ENCODE measurements at places on chromosomes 12 and 14.

- no peak for DNase-seq
Measured at GRCh38 chr12:3489057-3489456, 1.9 kb upstream of the PRMT8 start.

DNA sequence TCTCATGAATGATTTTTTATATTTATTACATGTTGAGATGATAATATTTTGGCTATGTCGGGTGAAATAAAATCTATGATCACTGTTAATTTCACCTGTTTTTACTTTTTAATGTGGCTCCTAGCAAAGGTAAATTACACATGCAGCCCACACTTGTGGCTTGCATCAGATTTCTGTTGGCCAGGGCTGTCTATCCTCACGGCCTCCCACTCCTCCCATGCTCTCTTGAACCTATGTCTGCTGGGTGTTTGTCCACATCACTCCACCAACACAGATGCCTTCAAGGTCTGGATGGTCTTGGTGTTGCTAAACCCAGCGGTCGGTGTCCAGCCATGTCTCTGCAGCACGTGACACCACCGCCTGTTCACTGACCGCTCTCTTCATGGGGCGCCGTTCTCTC lies 339.4 kb upstream of the FKBP4 start:
- DNase-seq: no peak

- no peak for DNase-seq
Measured at GRCh38 chr12:46366771-46367170, 5.8 kb downstream of the SLC38A2 start.

- DNase-seq: no peak
Measured at GRCh38 chr12:45742590-45742989, 13.1 kb downstream of the ARID2 start.

GRCh38 chr12:120688527-120689071 lies 1.6 kb downstream of the MLEC start:
- DNase-seq: no peak

- no peak for DNase-seq
Measured at GRCh38 chr12:96134200-96134599, 60.0 kb upstream of the ELK3 start.

DNA sequence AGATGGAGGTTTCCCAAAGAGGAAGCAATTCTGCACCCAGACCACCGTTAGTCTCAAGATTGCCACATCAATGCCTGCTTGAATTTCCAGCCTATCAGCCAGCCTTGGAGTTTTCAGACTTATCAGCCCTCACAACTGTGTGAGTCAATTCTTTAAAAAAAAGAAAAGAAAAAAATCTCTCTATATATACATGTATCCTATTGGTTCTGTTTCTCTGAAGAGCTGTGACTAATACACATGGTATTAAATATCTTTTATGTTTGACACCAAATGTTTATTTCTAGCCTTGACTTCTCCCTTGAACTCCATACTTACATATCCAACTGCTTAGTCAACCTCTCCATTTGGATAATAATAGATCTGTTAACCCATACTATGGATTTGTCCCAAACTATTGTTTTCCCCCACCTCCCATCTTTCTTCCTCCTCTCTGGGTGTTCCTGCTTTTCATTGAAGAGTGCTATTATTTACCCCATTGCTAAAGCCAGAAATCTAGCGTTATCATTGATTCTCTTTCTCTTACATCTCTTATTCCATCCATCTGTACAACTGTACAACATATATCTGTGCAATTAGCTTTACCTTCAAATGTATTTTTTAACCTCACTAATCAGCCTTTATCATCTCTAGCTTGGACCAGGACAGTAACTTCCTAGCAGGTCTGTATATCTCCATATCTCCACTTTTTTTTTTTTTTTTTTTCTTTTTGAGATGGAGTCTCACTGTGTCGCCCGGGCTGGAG lies 22.7 kb upstream of the EID3 start:
- DNase-seq: no peak

DNA sequence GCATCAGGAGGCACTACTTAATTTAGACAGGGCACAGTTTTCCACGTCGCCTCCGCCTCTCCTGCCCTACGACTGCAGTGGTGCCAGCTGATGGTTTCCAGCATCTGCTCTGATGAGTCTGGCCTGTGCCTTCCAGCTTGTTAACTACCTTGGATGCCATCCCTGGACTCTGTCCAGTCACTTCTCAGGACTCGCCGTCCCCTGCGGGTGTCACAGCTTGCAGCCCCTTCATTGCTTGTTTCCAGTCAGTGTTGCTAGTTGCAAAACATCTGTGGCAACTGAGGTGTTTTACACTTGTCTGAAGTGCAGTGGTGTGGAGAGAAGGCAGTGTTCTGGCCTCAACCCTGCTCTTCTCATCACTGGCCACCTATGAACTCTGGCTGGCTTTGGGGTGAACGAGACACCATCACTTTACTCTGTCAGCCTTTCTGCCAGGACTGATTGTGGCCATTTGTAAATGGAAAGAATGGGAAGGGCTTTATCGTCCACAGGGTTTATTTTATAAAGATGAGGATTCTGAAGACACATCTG lies 8.3 kb downstream of the ADGRD1 start:
- DNase-seq: no peak

DNA sequence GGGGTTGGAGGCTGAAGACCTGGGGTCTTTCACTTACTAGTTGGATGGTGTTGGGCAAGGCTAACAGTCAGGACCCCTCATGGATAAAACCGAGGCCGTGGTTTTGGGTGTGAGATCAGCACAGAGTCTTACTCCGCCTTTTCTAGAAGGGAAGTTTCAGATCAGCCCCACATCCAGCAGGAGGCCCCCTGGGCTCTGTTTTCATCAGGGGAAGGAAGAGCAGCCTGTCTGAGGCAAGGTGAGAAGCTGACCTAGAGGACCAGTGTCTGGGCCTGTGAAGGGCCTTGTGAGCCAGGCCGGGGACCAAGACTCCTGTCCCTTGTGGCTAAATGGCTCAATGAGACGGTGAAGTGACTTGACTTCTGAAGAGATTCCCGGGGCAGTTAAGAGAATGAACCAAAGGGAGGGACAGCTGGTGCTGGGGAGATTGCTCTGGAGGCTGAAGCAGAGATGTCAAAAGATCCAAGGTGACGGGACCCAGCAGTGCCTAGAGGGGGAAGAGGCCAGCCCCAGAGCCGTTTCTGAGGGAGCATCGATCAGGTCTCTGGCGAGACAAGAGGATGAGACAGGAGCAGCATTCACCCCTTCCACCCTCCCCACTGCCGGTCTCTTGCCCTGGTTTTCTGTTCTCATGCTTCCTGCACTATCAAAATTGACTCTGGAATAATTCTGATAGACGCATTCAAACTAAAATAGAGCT lies 40.1 kb upstream of the TSPAN9 start:
- DNase-seq: no peak

DNA sequence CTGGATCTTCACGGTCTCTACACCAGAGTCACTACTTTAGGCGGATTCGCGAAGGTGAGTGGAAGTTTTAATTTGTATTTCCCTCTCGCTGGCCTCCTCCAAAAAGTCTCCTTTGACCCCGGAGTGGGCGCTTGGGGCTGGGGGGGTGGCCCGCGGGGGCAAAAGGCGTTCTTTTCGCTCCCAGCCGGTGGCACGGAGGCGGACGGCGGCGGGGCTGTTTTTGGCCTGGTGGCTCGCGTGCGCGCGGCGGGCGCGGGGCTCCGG lies 510 bp downstream of the ARID2 start:
- DNase-seq: no peak

GRCh38 chr12:19245666-19246065 lies 116.1 kb downstream of the PLEKHA5 start:
- DNase-seq: no peak

DNA sequence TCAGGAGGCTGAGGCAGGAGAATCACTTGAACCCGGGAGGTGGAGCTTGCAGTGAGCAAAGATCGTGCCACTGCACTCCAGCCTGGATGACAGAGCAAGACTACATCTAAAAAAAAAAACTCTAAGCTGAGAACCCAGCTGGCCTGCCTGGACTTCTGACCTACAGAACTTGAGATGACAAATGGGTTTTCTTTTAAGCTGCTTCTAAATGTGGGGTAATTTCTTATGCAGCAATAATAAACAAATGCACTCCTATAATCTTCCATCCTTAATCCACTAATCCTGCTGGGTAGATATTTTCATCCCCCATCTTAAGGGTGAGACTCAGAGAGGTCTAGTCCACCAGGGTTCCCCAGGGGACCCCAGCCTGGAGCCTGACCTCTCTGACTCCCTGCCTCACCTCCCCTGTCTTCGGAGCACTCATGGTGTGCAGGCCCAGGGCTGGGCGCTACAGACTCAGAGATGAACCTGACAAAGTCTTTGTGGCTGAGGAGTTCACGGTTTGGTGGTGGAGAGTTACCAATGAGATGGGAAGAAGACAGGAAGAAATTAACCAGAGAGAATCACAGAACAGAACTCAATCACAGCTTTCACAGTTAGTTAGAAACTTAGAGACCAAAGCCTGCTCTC lies 39.7 kb upstream of the BDKRB2 start:
- DNase-seq: no peak

All from left renal cortex interstitium (tissue), 4 donors.